Muscle of leg (tissue), 16 donors: ENCODE measurements at places on chromosomes 5 and 9.

DNA sequence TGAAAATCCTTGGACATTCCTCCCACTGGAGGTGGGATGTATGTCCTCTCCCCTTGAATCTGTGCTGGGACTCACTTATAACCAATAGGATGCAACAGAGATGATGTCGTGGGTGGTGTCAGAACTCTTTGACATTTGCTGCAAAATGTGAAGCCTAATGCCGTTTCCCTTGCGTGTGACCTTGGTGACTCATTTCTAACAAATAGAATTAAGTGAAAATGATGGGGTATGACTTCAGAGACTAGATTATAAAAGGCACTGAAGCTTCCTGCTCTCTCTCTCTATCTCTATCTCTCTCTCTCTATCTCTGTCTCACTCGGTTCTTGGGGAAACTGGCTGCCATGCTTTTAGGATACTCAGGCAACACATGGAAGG is 126.1 kb upstream of the STC2 start:
- DNase-seq: no peak

DNA sequence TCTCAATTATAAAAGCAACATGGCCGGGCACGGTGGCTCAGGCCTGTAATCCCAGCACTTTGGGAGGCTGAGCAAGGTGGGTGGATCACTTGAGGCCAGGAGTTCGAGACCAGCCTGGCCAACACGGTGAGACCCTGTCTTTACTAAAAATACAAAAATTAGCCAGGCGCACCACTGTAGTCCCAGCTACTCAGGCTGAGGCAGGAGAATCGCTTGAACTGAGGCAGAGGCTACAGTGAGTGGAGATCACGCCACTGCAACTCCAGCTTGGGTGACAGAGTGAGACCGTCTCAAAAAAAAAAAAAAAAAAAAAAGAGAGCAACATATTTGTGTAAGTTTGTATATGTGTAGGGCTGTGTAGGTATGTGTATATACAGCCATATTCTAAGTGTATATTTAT is 7.5 kb downstream of the RPS6 start:
- no peak for DNase-seq

- DNase-seq: peak; percentile 92
Measured at GRCh38 chr5:172380987-172381643, 73.2 kb downstream of the SH3PXD2B start.

GRCh38 chr5:61256474-61256873 is 75.6 kb upstream of the ZSWIM6 start:
- no peak for DNase-seq

DNA sequence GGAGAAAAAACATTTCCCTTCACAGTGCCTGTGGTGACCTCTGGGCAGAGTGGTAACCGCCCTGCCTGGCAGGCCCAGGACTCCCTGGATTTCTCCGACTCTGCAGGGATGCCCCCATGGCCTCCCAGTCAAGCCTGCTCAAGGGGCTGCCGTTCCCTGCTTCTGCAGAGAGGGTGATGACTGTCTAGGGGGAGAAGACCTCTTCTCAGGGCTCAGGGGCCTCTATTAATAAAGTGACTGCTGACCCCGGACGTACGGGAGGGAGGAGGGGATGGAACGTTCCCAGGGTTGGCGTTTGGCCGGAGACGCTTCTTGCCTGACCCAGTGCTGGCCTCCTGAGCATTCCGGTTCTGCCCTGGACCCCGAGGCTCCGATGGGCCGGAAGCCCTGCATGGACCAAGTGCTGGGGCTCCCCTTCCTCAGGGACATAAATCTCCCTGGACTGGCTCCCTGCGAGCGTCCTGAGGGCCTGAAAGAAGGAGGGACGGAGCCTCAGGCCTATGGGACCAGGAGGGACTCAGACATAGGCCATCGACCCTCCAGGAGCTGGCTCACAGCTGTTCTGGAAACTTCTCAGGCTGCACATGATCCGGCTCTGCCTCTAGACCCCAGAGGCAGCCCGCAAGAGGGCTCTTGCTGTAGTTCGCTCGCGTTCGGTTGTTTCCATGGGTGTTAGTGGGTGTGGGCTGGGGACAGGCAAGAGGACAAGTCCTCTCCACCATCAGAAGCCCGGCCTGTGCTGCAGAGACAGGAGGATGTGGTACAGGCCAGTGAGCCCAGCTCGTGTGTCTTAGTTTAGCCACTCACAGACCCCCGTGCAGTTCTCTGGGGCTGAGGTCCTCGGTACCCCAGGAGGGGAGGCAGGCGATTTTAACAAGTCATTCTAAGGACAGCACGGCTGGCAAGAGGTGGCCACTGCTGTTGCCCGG is 8.1 kb upstream of the RNU6ATAC start:
- no peak for DNase-seq

- DNase-seq: no peak
Measured at GRCh38 chr5:170437621-170438375, 48.6 kb upstream of the KCNMB1 start.

DNA sequence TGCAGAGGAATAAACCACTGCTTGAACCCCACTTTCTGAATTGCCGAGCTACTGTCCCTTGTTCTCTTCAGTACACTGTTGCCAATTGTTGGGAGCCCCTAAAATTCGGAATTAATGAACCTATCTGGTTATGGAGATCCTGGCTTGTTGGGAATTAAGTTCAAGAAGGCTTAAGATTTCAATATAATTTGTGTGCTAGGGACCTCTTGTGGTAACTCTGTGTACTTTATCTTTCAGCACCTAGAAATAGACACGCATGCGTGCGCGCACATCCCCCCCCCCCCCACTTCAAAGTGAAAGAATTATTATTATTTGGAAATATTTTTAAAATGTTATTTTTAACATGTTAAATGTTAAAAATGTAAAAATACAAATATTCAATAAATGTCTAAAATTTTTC is 53.3 kb upstream of the FAM169A start:
- DNase-seq: peak; percentile 54

DNA sequence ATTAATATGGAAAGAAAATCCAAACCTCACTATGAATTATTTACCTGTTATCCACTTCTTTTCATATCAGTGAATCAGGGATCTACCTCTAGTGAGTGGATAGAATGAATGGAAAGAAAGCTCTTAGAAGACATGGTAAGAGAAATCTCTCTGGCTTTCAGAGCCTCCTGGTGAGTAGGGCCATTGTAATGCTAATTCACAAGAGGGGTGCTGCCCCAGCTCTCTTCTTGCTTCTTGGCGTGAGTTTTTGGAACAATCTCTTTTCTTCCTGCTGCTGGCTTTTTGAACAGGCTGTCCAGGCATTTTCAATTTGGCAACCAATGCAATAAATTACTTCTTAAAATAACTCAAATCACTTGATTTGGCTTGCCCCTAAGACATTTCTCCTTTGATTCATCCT is 49.9 kb upstream of the KCNN2 start:
- DNase-seq: peak; percentile 65

- DNase-seq: no peak
Measured at GRCh38 chr5:61416420-61416819, 84.4 kb downstream of the ZSWIM6 start.

DNA sequence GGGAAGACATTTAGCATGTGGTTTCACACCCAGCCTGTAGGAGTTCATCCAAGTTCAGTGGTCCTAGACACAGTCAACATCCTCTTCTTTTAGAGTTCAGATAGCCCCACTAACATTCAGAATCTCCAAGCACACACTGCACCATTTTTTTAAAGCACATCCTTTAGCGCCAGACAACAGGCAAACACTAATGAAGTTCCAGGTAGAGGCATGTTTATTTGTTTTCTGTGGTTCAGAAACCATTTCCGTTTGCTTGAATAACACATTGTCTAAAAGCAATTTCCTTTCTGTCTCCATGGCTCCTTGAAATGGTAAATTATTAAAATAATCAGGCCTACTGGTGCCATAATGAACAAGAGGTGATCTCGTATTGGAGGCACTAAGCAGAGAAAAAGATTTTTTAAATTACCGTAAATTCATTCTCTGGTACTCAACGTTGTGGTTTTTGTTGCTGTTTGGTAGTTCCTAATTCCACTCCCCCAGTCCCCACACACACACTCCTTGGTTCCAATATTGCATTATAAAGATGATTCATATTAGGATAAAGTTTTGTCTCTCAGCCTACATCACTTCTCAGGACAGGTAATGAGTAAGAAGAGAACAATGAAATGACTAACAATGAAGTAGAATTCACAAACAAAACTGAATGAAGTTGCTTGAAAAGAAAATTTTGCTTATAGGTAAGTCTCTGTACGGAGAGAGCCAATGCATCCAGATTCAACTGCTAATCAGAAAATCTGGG is 153.1 kb downstream of the PCSK1 start:
- no peak for DNase-seq

DNA sequence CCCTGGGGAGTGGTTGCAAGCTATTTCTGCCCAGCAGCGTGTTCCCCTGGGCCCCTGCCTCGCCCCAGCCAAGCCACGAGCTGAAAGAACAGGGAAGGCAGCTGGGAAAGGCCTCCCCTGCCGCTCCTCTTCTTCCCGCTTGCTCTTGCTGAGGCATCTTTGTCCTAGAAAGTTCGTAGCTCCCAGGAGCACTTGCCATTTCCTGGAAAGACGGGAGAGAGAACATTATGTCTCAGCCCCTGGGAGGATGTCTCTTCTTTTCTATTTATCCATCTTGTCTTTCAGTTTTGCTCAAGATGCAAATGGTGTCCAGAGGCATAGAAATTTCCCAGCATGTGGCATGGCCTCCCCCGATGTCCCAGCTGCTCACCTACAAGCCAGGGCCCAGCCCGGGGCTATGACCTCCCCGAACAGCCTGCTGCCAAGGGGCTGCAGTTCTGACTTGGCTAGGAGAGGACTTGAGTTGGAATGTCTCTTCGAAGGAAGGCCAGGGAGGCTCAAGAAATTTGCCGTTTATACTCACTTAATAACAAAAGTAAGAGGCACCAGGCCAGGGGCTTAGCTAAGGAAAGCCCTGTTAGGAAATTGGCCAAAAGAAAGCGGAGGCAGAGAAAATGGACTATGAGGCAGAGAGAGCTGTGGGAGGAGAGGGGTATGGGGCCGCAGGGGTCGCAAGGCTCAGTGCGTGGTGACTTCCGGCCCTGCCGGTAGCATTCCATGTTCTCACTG is 87.3 kb downstream of the LIFR start:
- peak; percentile 96 for DNase-seq

GRCh38 chr5:116747881-116748280 is 173.3 kb upstream of the SEMA6A start:
- DNase-seq: peak; percentile 72

DNA sequence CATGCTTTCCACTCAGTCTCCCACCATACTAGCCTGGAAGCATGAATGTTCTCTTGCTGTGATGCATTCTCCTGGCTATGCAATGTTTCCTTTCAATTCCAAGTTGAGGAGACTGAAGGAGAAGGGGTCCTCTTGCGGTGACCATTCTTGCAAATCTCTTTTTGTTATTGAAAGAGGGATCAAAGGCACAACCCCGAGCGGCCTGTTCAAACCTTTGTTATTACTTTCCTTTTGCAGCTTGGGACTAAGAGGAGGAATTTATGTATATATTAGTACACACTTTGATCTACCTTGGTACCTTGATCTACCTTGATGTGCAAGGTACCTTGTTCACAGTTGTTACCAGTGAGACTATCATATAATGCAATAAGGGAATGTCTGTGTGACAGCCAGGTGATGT is 147.3 kb downstream of the KCTD16 start:
- no peak for DNase-seq

GRCh38 chr9:105842023-105842644 is 147.8 kb downstream of the TMEM38B start:
- peak; percentile 27 for DNase-seq

- peak; percentile 90 for DNase-seq
Measured at GRCh38 chr9:96619491-96620180, at the start of gene CDC14B. CDC14B (minus strand) TSS chr9:96619843; CDS start chr9:96619378, 465 bp downstream.

DNA sequence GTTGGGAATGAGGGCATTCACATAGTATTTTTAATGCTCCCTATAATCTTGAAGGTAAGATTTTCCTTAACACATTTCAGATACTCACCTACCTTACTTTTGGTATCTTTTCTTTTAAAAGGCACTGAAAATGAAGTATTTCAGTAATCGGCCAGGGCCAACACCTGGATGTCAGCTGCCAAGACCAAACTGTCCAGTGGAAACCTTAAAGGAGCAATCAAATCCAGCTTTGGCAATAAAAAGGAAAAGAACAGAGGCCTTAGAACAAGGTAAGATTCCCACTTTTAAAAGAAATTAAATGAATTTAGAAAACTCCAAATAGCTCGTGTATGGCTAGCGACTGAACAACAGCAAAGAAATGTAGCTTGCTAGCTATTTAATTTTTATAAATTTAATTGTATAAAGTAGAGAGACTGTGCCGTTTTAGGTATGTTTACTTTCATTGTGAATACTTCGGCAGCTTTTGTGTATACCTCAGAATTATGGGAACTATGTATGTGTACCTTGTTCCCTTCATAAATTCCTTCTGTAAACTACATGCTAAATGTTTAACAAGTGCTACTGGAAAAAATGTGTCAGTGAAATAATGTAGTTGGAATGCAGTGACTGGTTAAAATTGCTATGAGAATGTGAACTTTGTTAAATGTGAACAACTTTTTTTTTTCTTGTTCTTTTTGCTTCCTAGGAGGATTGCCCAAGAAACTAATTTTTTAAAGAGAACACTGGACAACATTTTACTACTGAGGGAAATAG is 41.9 kb downstream of the CDK7 start:
- DNase-seq: no peak

- DNase-seq: no peak
Measured at GRCh38 chr5:172669386-172670004, 28.4 kb downstream of the NEURL1B start.

GRCh38 chr9:116372786-116373185 is 219.2 kb downstream of the PAPPA start:
- DNase-seq: no peak

DNA sequence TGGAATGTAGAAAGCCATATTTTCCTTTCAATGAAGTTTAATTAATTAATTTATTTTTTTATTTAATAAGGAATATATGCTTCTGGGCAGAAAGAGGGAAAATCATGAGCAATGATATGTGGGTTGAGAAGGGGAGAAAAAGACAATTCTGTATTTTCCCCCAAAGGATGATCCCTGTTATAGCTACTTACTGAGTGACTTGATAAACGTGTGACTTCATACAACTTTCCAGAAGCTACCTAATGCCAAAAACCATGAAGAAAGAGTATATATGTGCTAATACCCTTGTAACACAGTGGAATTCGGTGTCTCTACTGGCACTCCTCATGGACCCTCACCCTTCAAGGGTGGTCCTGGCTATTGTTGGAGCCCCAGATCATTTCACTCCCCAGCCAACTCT is 335.0 kb upstream of the KLF4 start:
- no peak for DNase-seq

DNA sequence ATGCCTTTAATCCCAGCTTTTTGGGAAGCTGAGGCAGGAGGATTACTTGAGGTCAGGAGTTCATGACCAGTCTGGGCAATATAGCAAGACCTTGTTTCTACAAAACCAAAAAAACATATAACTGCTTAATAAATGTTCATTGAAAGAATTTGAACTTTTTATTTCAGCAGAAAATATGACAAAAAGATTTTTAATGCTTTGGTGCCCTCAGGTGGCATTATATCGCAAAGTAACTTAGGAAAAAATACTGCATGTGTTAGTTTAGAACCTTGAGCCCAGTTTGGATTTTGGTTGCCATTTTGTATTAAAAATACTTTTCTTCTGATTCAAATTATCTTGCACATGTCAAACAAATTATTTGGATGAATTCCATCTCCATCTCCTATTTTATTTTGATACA is 103.2 kb downstream of the GPBP1 start:
- DNase-seq: no peak

- DNase-seq: no peak
Measured at GRCh38 chr5:67542479-67542878, 345.9 kb upstream of the CD180 start.

- DNase-seq: no peak
Measured at GRCh38 chr9:100865648-100866047, 162.9 kb upstream of the PLPPR1 start.
